ENCODE measurements at places on chromosomes 3 and 15. TPM values are rescaled to one million over a fixed set of nuclear protein-coding genes. Genes with fewer than 3 reads are reported as not detected.

- peak; percentile 16 for DNase-seq
Measured at GRCh38 chr3:131526801-131527347, 24.1 kb upstream of the MRPL3 start.

DNA sequence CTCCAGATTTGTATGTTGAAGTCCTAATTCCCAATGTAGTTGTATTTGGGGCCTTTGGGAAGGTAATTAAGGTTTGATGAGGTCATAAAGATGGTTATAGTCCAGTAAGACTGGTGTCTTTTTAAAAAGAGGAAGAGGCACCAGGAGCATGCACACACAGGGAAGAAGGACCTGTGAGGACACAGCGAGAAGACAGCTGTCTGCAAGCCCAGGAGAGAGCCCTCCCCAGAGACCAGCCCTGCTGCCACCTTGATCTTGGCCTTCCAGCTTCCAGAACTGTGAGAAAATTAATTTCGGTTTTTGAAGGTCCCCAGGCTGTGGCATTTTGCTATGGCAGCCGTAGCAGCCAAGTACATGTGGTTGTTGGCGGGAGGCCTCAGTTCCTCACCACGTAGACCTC, 32.8 kb upstream of the TSEN2 start:
- DNase-seq = peak; percentile 10

FRMD4B gene
- total RNA-seq = 37.4 TPM

DNA sequence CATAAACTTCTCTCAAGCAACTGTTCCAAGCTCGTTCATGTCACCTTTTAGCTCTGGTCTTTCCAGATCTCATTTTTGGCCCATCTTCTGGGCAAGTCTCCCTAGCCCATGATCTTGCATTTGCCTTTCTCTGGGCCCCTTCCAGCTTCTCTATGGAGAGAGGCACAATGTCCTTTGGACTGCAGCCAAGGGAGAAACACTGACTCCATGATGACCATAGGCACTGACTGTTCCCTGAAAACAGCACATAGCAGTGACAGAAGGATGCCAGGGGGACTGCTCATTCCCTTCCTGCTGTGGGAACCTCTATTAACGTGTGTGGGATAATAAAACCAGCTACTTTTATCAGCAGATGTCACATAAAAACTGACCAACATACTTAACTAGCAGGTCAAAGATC, 60.3 kb downstream of the STRIT1 start:
- no peak for DNase-seq

- no peak for DNase-seq
Measured at GRCh38 chr3:125236331-125236903, 23.9 kb upstream of the SLC12A8 start.

RTP4 gene
- 6.9 TPM for total RNA-seq

CRYGS gene
- 1.5 TPM for total RNA-seq

CFAP100 gene
- total RNA-seq = not detected

DNA sequence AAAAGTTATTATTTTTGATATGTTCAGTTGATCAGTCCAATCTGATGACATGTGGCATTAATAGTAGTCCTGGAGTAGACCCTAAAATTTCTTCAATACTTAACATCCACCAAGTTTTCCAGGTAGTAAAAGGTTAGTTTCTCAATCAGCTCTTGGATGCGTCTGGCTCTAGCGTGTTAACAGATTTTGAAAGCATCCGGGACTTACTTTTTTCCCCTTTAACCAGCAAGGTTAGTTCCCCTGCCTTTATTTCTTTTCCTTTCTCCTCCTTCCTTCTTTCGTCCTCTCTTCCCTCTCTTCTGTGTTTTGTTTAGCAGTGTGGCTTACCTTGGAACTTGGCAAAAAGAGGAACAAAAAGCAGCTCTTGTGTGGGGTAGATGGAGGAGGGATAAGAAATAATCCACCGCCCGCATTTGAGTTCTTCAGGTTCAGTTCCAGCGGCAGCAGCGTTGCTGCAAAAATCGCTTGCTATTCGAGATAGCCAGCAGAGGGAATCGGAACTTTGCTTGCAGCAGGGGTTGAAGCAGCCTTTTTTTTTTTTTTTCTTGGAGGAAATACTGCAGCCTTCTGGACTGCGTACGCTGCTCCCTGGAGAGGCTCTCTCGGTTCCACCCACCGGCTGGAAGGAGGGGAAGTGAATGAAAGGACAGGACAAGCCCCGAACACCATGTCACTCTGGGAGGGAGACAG, at the start of gene RBMS3:
RBMS3 (plus strand) TSS at position 668 of the 690 bp plus-strand sequence.
- peak; percentile 63 for DNase-seq

SLC24A5 gene
- not detected for total RNA-seq

- DNase-seq = no peak
Measured at GRCh38 chr3:133859381-133860234, 36.1 kb downstream of the RAB6B start.

DNA sequence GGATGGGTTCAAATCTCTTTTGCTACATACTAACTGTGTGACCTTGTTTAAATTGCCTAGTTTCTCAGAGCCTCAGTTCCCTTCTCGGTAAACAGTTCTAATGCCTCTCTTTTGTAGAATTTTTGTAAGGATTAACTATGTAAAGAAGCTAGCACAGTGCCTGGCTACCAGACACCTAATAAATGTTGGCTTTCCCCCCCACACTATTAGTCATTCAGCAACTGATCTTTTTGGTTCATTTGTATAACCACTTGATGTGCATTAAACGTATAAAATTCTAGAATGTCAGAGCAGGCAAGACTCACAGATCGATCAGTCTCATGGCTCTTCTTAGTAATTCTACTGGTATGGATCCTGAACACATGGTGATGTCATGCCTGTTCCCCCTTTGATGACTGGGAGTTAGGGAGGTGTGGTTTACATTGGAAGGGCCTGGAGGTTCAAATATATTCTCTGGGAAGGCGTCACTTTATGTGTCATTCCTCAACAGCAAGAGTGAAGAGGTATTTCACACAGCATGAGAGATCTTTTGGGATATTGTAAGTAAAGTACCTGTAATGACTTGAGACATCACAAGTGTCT, 6.5 kb downstream of the TAGLN3 start:
- DNase-seq = no peak

SI gene
- total RNA-seq = 53.2 TPM

- no peak for DNase-seq
Measured at GRCh38 chr3:135982404-135982761, 16.9 kb downstream of the PPP2R3A start.

- no peak for DNase-seq
Measured at GRCh38 chr3:16373341-16373946, 108.4 kb downstream of the OXNAD1 start.

- DNase-seq = no peak
Measured at GRCh38 chr3:170726976-170727661, 141.2 kb upstream of the SLC7A14 start.

ADGRG7 gene
- total RNA-seq = 15.6 TPM

ASB14 gene
- total RNA-seq = not detected

GRCh38 chr15:74203914-74204431, 1.4 kb upstream of the STRA6 start:
- DNase-seq = no peak

ZBTB47 gene
- total RNA-seq = 11.8 TPM

DNA sequence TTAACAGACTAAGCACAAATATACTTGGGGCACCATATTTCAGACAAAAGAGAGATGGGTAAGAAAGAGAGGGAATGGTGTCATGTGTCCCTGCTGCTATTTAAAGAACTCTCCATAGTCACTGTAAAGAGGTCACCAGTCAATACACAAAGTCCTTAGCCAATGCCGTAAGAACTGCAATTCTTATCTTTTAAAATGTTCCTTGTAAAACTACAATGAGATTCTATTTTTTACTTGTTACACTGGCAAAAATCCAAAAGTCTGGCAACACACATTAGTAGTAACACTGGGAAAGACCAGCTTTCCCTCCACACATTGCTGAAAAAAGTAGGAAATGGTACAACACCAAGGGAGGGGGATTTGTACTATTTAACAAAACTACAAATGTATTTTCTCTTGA, 189.4 kb downstream of the TBC1D5 start:
- DNase-seq = no peak

GRCh38 chr15:39215015-39215414, 365.9 kb upstream of the THBS1 start:
- DNase-seq = no peak

GOLGA6B gene
- not detected for total RNA-seq

GOLGA6L4 gene
- 1.6 TPM for total RNA-seq

- DNase-seq = no peak
Measured at GRCh38 chr15:96657096-96657495, 326.6 kb downstream of the NR2F2 start.

DNA sequence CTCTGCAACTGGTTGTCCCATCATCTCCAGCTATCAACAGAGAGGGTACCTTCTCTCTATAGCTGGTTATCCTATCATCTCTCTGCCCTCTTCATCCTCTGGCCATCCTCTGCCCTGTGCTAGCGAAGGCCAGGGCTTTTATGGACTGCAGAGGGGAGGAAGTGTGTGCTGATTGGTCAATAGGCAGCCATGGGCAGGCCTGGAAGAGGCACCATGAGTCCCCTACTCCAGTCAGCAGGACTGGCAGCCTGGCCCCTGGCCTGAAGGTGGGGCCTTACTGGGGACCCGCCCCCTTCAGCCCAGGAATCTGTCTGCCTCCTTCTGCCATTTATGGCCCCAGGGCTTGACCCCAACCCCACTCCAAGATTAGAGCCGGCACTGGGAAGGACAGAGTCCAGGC, 10.4 kb upstream of the TRIM59 start:
- no peak for DNase-seq

GP9 gene
- 0.39 TPM for total RNA-seq

- DNase-seq = peak; percentile 58
Measured at GRCh38 chr15:90001062-90001682, at the start of gene ZNF710. ZNF710 (plus strand) TSS chr15:90001324; CDS start chr15:90067138, 65,814 bp downstream.
